ENCODE measurements at places on chromosomes 12 and 14.

- DNase-seq = no peak
These were observed 28.2 kb downstream of the TRAF3 start for GRCh38 chr14:102805371-102805891.

DNA sequence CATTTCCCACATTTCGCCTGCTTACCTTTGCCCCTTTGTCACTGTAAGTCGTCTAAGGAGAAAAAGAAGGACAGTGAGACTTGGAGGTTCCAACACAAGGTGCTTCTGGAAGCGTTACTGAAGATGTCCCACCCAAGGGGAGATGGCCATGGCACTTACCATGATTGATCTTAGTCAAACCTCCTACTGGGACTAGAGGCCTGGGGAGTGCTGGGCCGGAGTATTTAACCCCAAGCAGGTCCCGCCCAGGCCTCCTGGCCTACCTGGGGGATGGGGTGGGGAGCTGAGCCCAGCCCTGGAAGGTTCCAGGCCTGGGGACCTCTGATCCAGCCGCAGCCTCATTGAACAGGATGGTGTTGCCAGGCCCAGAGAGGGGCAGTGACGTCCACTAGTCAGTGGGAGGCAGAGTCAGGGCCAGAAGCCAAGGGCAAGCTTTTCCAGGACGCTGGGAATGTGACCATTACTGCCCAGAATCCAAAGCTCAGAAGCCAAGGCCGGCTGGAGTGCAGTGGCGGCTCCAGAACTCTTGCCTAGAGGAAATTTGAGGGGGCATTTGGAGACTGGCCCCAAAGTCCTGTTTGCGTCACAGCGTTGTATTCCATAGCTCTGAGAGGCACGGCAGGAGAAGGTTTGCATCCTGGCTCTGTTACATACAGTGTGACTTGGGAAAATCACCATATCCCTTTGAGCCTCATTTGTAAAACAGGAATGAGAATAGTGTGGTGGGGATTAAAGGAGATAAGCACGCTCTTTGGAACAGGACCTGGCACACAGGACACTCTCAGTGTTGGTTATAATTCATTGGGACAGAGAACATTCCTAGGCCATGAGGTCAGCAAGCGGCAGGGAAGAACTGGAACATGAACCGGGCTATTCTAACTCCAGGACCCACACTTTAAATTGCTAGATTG is at the start of gene HPD:
Gene HPD (minus strand): TSS at position 198 of the 911 bp plus-strand sequence. CDS start 36 bp downstream, at position 162.
- no peak for DNase-seq

GRCh38 chr14:94115631-94116030 is 5.1 kb downstream of the IFI27 start:
- no peak for DNase-seq

DNA sequence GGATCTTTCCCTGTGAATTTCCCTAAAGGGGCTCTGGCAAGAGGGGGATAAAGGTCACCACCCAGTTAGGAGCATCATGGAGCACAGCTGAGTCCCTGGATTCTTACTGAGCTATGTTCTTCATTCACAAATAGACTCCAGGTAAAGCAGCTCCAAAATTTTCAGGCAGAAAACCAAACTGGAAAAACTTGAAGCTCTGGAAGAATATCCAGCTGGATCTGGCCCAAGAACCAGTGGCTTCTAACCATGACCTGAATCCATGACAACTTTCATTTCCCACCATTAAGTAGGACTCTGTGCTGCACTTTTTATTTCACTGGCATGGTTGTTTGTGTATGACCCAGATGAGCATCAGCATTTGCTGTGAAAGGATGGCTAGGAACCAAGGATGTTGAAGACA is 180.4 kb upstream of the FKBP4 start:
- no peak for DNase-seq

- DNase-seq = no peak
These were observed 275.9 kb upstream of the KITLG start for GRCh38 chr12:88856201-88856600.

DNA sequence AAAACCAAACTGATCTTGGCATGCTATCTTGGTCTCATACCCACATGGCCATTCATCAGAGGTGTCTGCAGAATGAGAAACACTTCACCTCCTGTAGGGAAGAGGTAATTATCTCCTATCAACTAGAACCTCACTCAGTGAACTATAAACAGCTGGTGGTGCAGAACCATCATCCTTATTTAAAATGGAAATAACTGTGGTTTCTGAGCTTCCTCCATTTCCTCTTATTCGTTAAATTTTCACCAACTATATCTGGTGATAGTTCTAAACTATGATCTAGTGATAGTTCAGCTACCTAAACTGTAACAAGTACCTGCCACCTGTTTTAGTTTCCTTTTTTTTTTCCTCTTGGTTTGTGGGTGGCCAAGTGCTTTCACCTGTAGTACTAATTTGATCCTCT is 218.5 kb downstream of the FUT8 start:
- DNase-seq = no peak

Measured in NCI-H1694 (cell line).